Activated CD4-positive, alpha-beta T cell treated with anti-CD3 and anti-CD28 coated beads for 24 hours (primary cell): ENCODE measurements at places on chromosomes 7 and 10.

GRCh38 chr7:120995654-120996053 lies 7.1 kb downstream of the CPED1 start:
- no peak for DNase-seq

DNA sequence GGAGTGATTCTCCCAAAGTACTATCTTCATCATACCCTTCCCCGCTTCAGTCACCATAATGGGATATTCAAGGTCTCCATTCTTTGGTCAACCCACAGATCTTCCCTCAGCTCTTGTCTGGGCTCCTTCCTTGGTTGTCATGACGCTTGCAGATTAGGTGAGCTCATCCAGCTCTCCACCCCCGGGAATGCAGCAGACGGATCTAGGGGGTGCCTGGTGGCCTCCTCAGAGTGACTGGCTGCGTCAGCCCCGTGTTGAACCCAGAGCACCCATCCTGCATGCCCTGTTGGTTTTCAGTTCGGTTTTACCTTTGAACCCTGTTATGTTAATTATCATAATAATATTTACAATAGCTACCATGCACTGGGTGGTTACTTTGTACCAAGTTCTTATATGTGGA lies 6.4 kb downstream of the NEURL1 start:
- DNase-seq = no peak

- no peak for DNase-seq
These were observed 23.5 kb downstream of the ZNF25 start for GRCh38 chr10:37952926-37953325.

- DNase-seq = no peak
These were observed 929 bp downstream of the GBF1 start for GRCh38 chr10:102246261-102246660.

DNA sequence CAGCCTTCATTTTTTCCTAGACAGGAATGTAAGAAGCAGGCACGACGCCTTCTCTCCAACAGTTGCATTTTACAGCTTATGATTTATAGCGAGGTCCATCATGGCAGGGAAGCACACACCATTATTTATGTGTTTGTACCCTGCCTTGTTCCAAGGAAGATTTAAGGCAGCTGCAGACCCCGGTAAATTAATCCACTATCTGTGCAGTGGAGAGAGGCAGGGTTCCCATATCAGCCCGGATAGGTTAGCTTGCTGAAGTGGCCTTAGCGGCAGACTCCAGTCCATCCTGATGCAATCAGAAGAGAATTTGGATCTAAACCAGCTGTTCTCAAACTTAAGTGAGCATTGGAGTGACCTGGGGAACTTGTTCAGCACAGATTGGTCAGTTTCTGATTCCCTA lies 359.4 kb downstream of the GALNT17 start:
- DNase-seq = no peak

- no peak for DNase-seq
These were observed 142.6 kb downstream of the DOCK1 start for GRCh38 chr10:127047878-127048238.

- DNase-seq = no peak
These were observed 39.8 kb downstream of the RGS10 start for GRCh38 chr10:119502618-119503155.

DNA sequence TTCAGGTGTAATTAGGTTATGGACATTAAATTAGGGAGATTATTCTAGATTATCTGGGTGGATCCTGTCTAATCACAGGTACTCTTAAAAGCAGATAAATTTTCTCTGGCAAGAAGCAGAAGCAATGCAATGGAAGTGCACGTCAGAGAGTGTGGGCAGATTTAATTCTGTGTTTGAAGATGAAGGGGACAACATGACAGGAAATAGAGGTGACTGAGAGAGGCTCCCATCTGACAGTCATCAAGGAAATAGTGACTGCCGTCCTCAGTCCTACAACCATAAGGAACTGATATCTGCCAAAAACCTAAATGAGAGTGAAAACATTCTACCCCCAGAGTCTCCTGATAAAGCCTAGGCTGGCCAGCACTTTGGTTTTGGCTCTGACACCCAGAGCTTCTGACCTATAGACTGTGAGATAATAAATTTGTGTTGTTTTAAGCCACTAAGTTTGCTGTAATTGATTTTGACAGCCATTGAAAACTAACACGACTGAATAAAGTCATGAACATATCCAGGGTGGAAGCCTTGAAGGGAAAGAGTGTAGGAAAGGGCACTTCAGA lies 30.5 kb upstream of the DDX50 start:
- DNase-seq = no peak

- no peak for DNase-seq
These were observed 206.5 kb upstream of the PPP2R2D start for GRCh38 chr10:131694168-131694780.

GRCh38 chr7:102282465-102283362 lies 4.0 kb upstream of the SH2B2 start:
- DNase-seq = no peak
